CD4-positive, alpha-beta T cell treated with Interleukin-2 at 100 ng/mL for 4 hours (primary cell): ENCODE measurements at places on chromosomes 16 and 17.

DNA sequence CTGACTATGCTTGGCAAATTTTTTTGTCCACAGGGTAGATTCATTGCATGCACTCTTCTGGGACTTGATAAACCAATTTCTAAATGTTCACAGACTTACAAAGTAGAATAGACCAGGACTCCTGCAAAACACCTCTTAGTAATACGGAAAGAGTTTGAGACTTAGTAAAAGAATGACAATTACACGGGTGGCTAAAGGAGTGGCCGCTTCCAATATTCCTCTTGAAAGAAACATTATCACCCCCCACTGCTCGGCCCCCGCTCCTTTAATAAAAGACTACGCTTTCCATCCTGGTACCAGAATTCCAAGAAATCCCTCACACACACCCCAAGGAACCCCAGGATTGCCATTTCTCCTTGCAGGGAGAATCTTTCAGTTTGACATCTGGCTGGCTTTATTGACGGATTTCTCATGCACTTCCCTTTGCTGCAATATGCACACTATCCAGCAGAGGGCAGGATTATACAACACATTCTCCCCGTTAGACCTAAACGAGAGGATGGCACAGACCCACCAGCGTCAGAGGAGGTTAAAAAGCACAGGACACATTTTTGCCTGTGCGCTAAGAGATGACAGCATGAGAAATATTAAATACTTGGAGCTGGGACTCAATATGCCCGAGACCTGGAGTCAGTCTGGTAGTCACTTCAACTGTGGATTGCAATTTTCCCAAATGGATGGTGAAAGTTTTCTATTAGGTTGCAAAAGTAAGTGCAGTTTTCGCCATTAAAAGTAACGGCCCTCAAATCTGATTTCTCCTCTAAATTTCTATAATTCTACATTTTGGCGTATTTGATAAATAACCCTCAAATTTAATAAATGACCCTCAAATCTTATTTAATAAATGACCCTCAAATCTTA, 46.6 kb upstream of the NUDT7 start:
- DNase-seq, result peak; percentile 66

GRCh38 chr17:77889866-77890760, 68.4 kb upstream of the TNRC6C start:
- DNase-seq, result no peak

DNA sequence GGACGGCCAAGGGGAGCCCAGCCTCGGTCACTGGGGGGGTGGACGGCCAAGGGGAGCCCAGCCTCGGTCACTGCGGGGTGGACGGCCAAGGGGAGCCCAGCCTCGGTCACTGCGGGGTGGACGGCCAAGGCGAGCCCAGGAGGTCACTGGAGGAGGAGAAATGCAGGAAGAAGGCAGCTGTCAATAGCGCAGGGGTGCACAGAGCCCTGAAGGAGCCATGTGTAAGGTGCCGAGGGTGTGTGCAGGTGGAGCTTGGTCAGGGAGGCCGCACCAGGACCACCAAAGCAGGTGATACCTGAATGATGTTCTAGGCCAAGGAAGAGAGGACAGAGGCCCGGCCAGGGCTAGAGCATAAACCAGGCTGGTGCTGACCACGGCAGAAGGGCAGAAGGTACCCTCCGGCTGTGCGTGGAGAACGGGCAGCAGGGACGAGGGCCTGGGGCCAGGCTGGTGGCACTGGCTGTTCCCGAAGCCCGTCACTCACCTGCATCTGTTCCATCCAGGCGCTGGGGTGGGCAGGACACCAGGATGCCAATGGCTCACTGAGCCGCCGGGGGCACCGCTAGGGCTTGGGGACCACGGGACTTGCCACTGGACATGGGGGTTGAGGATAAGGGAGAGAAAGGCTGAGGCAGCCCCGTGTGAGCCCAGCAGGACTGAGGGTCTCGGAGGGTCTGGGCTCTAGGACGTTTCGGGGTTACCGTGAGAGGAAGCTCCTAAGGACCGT, 5.9 kb upstream of the CCDC57 start:
- DNase-seq, result no peak

GRCh38 chr16:8796469-8797363, 723 bp downstream of the TMEM186 start:
- no peak for DNase-seq

- DNase-seq, result no peak
These were observed 3.3 kb downstream of the SLX4 start for GRCh38 chr16:3608069-3608468.

DNA sequence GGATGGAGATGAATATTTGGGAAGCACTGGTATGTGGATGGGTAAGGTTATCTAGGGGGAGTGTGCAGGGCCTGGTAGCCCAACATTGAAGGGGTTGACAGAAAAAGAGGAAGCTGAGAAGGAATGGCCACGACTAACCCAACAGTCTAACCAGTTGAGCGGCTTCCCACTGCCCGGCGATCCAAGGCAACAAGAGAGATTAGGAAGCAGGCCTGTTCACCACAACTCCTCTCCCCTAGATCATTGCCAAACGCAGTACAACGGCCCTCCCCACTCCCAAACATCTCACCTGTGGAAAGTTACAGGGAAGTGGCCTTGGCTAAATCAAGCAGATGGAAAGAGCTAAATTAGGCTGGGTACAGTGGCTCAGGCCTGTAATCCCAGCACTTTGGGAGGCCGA, 11.2 kb upstream of the RANGRF start:
- DNase-seq, result no peak

DNA sequence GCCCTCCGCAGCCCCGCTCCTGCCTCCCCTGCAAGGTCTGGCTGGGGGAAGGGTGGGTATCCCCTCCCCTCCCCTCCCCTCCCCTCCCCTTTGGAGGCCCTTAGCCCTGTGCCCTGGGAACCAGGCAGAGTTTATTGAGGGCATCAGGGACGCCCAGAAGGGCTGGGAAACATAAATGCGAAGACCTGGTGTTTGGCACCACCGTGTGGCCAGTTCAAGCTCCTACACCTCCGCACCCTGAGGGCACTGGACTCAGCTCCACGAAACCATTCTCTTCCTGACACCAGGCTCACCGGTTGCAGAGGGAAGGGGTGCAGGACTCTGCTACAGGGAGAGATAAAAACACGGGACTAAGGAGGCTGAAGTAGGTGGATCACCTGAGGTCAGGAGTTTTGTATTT, 1.0 kb upstream of the AIPL1 start:
- peak; percentile 60 for DNase-seq

DNA sequence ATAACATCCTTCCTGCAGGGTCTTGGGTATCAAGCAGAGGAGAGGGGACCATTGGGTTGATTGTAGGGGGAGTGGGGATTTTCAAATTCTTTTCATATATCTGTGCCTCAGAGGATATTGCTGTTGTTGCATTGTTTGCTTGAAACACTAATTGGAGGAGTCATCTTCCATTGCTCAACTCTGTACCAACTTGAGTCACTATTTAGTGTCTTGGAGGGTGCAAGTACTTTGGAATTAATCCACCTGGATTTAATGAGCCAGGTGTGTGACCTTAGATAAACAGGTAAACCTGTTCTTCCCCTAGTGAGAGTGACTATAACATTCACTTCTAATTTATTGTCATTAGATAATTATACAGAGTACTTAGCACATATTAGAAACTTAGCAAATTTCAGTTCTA, 151.3 kb upstream of the CNTNAP4 start:
- no peak for DNase-seq

DNA sequence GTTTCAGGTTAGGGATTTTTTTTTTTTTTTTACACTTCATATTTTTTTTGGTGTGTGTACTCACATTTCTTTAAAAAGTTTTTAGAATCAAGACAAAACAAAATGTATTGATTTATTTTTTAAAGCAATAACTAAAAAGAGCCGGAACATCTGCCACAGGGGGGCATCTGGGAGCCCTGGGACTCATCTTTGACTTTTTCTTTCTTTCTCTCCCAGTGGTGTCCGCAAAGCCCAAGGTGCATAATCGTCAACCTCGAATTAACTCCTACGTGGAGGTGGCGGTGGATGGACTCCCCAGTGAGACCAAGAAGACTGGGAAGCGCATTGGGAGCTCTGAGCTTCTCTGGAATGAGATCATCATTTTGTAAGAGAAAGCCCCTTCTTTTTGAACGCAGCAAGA, 36.3 kb downstream of the WWP2 start:
- DNase-seq, result no peak

GRCh38 chr16:54080524-54081008, 206.0 kb downstream of the IRX3 start:
- no peak for DNase-seq

- no peak for DNase-seq
These were observed 12.1 kb downstream of the NFE2L1 start for GRCh38 chr17:48060249-48060648.

DNA sequence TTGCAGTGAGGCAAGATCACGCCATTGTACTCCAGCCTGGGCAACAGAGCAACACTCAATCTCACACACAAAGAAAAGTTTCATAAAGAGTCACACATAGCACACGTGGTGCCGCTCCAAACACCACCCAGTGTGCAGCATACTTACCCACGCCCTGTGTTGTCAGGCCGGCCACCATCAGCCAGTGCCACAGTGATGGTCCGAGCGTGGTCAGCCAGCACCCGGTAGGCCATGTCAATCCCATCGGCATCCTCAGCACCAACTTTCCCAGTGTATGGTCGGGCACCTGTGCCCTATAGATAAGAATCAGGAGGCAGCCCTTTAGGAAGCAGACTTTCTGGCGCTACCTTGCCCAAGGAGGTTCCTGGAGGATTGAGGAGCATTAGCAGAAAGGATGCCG, 17.7 kb upstream of the EXOSC6 start:
- no peak for DNase-seq

GRCh38 chr17:57839571-57839923, 10.3 kb downstream of the MRPS23 start:
- no peak for DNase-seq

DNA sequence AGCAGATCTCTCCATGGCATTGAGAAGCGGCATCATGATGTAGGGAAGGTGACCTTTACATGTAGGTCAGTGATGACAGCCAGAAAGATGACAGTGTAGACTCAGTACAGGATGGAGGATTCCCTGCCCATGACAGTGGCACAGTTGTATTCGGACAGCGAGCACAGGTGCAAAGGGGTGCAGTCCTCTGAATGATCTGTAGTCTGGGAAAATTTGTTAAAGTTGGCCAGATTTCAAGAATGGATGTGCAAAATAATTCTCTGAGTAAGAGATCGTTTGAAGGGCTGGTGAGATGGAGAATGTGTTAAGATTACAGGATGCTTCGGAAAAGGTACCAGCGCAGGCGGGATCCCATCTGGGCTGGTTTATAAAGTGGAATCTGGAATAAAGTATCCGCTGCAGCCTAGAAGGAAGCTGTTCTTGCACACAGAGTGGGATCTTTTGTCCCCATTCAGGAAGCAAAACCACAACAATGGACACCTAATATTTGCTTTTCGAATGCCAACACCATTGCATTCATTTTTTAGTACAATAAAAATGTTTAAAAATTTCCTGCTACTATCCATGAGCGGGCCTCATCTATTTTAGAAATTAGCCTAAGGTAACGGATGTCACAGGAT, 101.2 kb downstream of the RPTOR start:
- DNase-seq, result no peak

GRCh38 chr17:41329279-41329948, 13.9 kb upstream of the KRTAP17-1 start:
- no peak for DNase-seq

DNA sequence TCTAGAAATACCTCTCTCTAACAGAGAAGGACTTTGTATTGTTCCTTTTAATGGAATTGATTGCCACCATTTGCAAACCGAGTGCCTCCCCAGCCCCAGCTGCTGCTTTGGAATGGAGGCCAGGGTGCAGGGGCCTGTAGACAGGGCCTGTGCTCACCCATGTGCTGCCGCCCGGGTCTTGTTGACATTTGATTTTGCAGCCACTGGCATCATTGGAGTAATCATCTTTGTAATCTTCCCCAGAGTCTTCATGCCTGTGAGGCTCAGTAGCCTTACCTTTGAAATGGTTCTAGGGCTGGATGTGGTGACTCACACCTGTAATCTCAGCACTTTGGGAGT, 119.8 kb downstream of the CLEC16A start:
- no peak for DNase-seq

DNA sequence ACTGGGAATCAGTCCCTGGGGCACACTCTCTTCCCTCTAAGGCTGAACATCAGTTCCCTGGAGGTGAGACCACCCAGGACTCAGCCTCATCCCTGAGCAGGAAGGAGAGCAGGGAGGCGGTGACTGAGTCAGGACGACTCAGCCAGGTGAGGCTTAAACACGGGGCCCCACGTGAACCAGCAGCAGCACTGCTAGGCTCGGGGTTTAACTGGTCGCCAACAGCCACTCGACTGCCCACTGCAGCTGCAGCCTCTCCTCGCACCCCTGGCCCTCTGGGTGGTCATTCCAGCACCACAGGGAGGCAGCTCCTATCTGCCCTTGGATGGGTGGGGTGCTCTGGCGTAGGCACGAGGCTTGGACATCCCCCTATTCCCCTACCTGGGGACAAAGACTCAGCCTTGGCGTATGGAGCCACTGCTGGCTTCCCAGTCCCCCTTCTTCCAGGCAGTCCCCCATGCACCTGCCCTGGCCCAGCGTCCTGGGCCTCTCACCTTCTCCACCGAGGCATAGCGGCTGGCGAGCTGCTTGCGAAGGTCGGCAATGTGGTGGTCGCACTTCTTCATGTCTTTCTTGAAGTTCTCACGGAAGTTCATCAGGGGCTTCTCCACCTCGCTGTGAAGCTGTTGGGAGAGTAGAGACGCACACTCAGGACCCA, 21.2 kb upstream of the RCVRN start:
- DNase-seq, result no peak

DNA sequence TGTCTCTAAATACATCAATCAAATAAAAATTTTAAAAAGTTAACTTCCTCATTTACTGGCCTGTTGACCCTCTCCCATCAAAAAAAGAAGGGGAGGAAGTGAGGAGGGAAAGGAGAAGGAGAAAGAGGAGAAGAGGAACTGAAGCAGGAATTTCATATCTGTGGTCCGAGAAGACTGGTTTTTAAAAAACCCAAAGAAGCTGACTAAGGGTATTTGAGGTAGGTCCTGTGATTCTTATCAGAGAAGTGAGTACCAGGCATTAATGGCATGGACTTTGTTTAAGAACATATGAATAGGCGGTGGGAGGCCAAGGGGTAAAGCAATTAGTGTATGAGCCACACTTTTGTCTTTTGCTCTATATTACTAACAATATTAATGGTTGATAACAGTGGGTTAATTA, 2.0 kb downstream of the SLC46A1 start:
- DNase-seq, result no peak

DNA sequence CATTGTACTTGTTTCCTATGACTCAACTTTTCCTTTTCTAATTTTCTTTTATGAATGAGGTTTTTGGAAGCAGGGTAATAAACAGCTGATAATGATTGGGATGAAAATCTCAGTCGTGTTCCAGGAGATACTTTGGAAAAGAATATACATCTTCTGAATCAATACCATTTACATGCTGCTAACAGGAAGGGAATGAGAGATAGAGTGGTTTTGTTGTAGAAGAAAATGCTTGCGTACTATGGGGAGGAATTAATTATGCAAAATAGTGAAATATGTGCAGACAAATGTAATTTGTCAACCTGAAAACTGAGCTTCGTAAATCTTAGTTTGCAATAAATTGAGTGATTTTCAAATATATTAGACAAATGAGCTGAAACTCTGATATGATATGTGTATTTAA, 24.0 kb upstream of the SHISA6 start:
- no peak for DNase-seq

GRCh38 chr17:55278173-55278961, 13.6 kb downstream of the HLF start:
- DNase-seq, result no peak
